ENCODE measurements at places on chromosomes 2 and 18.

GRCh38 chr2:62477573-62477972 is 28.4 kb downstream of the TMEM17 start:
- DNase-seq = no peak

DNA sequence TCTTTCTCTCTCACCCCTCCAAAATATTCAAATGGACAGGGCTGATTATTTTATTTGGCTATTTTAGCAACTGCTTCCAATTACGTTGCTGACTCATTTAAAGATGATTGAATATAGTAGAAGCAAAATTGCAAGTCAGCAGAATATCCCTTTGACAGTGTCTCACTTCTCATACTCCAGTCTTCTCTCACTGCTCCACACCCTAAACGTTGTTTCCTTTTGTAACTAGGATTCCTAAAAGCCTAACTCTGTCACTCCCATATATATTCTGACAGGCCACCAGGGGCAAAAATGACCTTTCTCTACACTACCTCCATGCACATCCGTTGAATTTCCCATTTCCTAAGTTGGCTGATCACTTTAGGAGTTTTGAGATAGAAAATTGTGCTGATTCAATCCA is 351.1 kb downstream of the RND3 start:
- DNase-seq = no peak

DNA sequence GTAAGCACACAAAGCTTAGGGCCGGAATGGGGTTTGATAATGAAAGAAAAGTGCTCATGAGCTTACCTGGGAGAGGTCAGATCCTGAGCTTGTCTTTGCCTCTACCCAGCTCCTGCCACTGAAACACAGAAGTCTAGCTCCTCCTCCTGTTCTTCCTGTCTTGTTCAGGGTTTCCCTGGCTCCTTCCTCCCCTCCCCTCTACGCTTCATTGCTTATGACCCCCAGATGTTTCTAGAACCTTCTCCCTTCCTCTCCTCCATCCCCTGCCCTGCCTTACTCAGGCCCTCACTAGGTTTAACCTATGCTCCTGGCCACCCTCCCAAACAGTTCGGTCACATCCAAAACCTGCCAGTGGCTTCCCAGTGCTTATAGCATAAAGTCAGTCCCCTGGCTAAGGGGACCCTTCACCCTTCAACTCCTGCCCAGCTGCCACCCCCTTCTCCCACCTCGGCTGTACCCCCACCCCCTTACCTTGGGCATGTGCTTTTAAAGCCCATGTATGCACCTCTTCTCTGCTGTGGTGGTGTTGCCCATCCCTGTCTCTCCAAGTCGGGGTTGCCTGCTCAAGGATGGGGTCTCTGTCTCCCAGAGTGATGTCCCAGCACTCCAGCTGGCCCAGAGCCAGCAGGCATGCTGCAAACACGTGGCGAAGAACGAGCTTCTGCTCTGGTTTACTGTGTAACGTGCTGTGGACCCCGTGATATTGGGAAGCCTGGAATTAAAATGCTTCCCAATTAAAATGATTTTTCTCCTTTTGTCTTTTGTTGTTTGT is 233.6 kb downstream of the TPGS2 start:
- DNase-seq = no peak

DNA sequence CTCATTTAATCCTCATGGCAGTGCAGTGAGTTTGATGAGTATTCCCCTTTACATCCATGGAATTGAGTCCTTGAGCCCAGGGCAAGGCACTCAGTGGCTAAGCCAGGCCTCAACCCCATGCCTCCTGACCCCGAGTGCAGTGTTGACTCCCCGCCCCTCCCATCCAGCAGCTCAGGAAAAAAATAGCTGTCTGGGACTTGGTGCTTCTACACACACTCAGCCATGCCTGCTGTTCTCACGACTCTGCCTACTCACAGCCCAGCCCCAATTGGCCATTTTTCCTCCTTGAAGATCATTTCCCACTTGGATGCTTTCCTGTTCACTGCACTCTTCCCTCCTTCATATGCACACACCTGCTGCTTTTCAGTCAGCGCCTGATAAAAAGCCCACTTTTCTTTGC is 8.8 kb downstream of the FOSL2 start:
- DNase-seq = no peak

- no peak for DNase-seq
Measured at GRCh38 chr2:32958821-32959220, 12.1 kb downstream of the LTBP1 start.

GRCh38 chr2:31735716-31736115 is 155.0 kb upstream of the SRD5A2 start:
- DNase-seq = no peak

GRCh38 chr2:230671117-230671516 is 41.5 kb upstream of the CAB39 start:
- DNase-seq = peak; percentile 61

DNA sequence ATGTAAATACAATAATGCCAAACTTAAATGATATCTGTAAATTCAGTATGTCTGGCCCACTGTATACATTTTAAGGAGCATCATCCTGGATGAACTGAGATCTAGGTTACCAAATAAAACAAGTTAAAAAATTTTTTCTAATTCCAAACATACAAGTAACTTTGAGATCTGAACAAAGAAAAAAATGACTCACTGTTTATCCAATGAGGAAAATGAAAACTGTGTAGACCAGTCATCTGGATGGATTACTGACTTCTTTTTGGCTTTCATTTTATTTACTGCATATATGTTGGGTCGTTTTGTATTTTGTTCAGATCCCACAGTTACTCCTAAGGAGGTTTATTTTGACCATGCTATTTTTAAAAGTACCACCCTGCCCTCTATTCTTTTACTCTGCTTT is 189.8 kb downstream of the RBM43 start:
- DNase-seq = no peak

- no peak for DNase-seq
Measured at GRCh38 chr2:177972123-177972522, 100.5 kb downstream of the PDE11A start.

DNA sequence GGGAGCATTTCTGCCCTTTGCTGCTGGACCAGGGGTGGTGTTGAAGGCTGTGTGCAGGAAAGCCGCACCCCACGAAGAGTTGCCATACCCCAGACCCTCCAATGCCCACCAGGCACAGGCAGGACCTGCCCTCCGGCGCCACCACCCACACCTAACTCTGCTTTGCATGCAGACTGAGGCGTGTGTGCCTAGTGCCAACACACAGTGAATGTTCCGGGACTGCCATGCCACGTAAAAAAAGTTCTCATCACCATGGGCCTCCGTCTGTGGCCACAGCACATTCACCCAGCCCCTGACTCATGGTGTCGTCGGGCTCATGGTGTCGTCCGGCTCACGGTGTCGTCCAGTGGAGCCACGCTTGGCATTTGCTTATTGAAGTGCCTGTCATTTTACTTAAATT is 184.9 kb upstream of the RAB6C start:
- DNase-seq = no peak

DNA sequence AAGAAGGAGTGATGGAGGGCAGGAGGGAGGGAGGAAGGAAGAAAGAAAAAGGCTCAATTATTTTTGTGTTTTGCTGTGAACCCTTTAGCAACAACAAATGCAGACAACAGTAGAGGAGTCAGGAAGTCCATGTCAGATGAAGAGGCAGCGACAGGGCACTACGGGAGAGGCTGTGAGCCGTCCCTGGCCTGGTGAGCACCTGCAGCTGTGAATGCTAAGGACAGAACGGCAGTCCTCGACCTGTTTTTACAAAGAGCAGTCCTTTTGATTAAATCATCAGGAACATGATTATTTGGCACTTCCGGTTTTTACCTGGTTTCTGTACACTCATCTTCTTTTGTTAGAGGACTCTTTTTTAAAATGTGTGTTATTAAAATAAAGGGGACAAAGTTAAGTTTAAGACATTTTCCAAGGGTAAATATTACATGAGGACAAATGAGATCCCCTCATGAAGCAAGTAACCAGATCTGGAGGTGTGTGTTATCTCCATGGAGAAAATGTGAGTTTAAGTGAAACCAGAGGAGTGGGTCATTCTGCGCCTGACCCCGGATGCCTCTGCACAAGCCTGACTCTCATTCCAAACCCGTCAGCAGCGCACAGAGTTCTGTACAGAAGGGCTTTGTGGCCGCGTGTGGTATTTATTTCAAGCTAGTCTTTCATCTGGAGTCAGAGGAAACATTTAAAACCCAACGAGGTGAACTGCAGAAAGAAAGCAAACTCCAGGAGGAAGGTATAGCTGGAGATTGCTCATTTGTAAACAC is 492.5 kb downstream of the SOX11 start:
- DNase-seq = peak; percentile 55

DNA sequence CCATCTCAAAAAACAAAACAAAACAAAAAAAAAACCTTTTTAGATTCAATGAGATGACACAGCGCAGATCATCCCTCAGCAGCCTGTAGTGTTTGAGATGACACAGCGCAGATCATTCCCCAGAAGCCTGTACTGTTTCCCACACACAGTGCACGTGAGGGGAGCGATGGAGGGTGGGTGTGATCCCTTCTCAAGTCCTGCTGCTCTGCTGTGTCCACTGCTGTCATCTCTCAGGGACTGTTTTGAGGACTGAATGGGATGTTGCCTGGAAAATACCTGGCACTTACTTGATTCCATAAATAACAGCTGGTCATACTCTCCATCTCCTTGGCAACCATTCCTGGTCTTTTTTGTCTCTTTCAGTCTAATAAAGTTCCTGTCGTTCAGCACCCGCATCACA is 25.7 kb downstream of the TGOLN2 start:
- no peak for DNase-seq

- DNase-seq = no peak
Measured at GRCh38 chr2:119049968-119050704, 108.1 kb downstream of the MARCO start.

GRCh38 chr2:142874293-142874814 is 3.1 kb upstream of the KYNU start:
- DNase-seq = peak; percentile 99

GRCh38 chr2:39409697-39410389 is 27.2 kb downstream of the MAP4K3 start:
- no peak for DNase-seq

DNA sequence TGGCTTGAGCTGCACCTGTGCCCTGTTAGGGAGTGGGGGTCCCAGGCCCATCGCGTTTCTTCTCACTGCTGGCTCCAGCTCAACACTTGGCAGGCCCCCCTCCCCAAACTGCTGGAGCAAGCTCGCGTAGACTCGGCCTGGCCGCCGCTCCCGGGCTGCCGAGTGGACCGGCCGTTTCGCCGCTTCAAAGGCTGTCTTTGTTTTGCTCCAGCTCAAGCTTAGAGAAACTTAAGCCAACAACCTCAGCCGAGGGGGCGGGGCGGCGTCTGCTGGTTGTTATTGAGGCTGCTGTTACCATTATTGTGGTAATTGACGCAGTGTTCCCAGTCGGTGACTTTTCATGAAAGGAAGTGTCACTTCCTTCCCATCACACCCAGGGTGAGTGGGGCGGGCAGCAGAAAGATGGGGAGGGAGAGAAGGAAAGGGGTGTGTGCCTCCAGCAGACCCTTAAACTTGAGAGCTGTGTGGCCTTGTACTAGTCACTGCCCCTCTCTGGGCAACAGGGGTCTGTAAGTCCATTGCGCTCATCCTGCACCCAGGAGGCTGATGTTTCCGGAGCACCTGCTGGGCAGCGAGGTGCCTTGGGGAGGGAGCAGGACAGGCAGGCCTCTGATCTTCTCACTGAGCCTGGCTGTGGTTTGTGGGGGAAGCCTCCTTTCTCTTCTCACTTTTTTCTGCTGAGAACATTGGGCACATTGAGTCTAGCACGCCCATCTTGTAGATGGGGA is 2.1 kb downstream of the ARID5A start:
- peak; percentile 49 for DNase-seq

DNA sequence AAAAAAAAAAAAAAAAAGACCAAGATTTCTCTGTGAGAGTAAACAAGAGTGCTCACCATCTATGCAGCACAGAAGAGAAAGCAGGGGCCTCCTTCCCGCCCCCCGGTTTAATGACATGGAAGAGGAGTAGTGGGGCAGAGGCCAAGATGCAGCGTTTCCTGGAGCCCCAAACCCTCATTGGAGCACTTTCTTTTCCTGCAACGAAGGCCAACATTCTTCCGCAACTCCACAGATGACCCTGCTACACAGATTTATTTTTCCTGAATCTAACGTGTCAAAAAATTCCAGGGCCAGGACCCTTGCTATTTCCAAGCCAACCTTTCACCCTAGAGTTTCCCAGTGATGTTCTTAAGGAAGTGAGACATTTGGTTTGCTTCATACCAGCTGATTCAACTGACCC is 189.6 kb downstream of the MIB1 start:
- DNase-seq = no peak

DNA sequence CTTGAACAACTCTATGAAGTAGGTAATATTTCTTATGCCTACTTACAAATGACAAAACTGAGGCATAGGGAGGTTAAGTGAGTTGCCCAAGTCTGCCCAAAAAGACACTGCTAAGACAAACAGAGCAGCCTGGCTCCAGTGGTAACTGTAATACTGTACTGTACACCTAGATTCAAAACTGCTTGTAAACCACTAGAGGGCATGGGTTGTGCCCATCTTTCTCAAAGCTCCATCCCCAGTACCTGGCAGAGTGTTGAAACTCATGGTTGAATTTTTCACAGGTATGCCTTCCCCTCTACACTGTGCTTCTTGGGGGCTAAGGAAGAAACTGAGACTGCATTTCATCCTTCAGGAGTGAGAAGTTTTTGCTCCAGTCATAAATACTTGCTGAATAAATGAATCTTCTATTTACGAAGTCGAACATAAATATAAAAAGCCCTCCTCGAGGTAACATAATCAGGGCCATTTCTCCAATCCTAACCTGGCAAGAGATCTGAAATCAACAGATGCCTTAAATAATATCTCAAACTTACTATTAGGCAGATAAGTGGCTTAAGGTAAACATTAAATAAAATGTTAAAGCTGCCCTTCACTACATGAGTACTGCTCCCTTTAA is 2.0 kb downstream of the PPP4R1 start:
- peak; percentile 66 for DNase-seq

- DNase-seq = peak; percentile 21
Measured at GRCh38 chr2:144935191-144935590, 415.3 kb upstream of the ZEB2 start.

DNA sequence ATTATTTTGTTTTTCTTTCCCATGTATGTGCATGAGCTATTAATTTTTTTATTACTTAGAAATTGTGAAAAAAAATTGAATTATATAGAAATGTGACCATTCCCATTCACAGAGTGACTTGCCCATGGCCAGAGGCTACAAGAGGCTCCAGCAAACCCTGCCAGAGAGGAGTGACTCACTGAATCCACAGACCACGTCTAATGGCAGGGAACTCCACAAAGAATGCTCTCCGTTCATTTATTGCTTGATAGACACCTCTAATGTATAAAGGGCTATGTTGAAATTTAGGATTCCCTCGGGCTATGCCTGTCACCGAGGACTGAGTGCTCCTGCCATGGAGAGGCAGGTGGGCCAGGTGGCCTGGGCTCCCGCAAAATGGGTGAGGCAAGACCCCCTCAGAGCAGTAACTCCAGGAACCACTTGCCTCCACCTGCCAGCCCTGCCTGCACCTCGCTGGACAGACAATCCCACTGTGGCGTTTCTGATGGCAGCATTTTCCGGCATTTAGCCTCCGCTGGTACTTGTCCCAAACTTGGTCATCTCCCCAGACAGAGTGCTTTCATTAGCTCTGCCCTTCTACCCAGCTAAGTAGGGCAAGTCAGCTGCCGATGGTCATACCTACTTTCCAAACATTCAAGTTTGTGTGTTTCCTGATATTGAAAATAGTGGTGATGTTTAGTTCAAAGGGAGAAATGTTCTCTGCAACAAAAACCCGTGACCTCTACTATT is 200.3 kb downstream of the PRKCE start:
- peak; percentile 33 for DNase-seq

GRCh38 chr2:130870161-130870485 is 33.4 kb downstream of the ARHGEF4 start:
- DNase-seq = no peak
